ENCODE measurements at places on chromosomes 1 and 21.

DNA sequence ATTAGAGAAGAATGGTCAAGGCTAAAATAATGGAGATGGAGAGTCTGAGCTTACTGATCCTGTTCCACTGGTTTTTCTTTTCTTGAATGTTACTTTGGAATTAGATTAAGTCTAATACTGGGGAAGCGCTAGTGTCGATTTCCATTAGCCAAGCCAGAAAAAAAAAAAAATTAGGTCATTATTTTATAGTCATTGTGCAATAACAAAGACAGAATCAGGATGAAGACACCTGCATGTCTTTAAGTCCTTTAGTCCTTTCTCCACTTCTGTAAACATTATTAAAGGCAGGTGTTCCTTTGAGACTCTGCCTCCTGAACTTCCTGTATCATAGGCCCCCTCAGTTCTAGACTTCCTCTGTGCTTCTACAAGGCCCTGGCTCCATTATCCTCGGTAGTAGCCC lies 42.8 kb downstream of the MYSM1 start:
- no peak for DNase-seq

DNA sequence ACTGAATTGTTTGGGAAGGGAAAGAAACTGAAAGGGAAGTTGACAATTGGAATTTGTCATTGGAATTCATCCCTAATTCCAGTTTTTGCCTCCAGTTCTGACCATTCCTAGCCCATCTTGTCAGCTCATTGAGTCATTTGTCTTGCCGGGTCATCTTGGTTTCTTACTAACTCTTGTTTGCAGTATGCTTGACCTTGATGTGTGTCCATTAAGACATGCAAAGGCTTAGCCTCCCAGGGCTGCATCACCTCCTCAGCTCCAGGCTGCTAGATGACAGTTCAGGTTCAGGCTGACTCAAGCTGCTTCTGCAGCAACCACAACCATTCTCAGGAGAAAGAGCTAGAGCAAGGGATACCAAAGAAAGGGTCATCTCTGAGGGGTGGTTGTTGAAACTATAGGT lies 151.3 kb upstream of the PTGFR start:
- no peak for DNase-seq

DNA sequence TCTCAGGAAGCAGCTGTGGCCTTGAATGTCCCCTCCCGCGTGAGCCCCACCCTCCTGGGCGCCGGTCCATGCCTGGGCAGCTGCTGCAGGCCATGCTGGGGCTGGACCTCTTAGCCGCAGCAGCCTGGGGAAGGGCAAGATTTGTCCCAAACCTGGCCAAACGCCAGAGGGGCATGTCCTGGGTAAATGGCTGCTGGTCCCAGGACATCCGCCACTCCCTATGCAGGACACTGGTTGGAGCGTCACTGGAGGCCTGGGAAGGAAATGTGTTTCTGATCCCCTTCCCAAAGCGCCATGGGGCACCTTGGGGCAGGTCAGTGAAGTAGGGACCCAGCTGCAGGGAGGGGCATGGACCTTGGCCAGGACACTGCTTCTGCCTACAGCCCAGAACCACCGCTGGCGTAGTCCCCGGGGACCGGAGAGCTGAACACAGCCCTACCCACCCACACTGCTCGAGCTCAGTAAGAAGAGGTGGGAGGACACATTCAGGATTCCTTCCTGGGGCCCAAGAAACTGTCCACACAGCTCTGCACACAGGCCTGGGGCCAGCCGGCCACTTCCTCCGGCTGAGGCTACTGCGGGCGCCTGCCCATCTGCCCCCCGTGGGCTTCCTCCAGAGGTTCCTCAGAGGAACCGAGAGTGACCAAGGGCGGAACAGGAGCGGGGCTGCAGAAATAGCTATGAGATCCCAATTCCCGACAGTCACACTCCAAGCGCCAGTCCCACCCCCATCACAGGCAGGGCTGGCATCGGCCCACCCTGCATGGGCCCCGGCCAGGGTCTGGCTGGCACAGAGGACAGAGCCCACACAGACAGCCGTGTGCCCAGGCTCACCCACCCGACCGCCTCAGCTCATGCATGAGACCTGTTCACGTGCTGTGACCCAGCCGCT lies 10.8 kb upstream of the PLEKHG5 start:
- DNase-seq: no peak

DNA sequence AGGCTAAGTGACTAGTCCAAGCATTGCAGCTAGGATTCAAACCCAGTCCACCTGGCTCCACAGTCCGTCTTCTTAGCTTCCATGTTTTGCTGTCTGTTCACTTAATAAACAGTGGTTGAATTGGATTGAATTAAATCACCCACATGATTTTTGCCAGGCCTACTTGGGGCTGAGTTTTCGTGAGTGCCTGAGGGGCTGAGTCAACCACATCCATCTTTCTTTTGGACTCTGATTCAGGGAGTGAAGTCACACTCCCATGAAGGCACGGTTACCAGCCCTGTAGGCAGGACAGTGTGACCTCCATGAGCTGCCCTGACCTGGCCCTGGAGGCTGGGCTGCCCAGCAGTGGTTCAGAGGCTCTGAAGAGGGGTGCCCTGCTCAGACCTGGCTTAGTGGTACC lies 123.7 kb downstream of the ACTL8 start:
- no peak for DNase-seq

DNA sequence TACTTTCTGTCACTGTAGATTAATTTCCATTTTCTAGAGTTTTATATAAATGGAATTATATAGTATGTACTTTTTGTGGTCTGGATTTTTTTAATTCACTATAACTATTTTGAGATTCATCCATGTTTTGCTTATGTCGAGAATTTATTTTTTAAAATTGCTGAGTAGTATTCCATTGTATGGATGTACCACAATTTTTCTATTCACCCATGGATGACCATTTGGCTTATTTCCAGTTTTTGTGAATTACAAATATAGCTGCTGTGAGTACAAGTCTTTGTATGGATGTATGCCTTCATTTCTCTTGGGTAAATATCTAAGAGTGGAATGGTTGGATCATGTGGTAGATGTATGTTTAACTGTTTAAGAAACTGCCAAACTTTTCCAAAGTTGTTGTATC lies 3.7 kb upstream of the THEM4 start:
- no peak for DNase-seq

DNA sequence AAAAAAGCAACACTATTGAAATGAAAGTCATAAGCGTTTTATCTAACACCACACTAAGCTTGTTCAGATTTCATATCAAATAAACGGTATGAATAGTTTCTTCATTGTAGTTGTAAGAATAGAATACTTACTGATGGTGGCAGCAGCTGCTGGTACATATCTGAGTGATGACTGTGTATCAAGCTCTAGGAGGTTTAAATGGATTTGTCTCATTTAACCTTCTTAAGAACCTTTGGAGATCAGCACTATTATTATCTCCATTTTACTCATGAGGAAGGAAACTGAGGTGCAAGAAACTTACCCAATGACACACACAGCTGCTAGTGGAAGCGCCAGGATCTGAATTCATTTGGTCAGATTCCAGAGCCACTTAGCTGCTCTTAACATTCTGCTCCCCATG lies 104.0 kb downstream of the EIF4G3 start:
- DNase-seq: no peak

- DNase-seq: no peak
Measured at GRCh38 chr21:25507522-25507921, 99.8 kb downstream of the MRPL39 start.

- DNase-seq: no peak
Measured at GRCh38 chr1:30337324-30337620, 386.1 kb downstream of the MATN1 start.

DNA sequence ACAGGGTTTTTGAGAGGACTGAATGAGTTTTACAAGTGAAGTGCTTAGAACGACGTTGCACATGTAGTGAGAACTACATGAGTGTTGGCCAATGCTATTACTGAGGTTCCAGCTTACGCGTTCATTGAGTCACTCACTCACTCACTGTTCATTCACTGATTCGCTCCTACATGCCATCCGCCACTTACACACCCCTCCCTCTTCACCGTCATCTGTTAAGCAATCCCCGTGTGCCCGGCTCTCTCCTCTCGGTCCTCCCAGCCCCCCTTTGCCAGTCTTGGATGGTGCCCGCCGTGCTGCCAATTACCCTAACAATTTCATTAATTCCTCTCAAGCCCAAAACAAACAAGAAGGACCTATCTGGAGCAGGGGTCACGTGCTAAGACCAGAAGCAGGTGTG lies 27.3 kb upstream of the EPHA2 start:
- no peak for DNase-seq

GRCh38 chr21:35062016-35062415 lies 12.9 kb upstream of the RUNX1 start:
- no peak for DNase-seq

- no peak for DNase-seq
Measured at GRCh38 chr1:54543729-54544496, 4.1 kb upstream of the ACOT11 start.
